ENCODE measurements at places on chromosomes 12 and 14. TPM values are rescaled to one million over a fixed set of nuclear protein-coding genes. Genes with fewer than 3 reads are reported as not detected.

The GPX2 gene
- not detected for total RNA-seq

The STXBP6 gene
- total RNA-seq, result 31.7 TPM

The STAC3 gene
- total RNA-seq, result 2.3 TPM

The PTPRO gene
- 1.4 TPM for total RNA-seq

The RNASE1 gene
- 280 TPM for total RNA-seq

The ASCL1 gene
- not detected for total RNA-seq

The A2ML1 gene
- total RNA-seq, result 0.74 TPM

The CLEC6A gene
- not detected for total RNA-seq

The KLRC2 gene
- not detected for total RNA-seq

DNA sequence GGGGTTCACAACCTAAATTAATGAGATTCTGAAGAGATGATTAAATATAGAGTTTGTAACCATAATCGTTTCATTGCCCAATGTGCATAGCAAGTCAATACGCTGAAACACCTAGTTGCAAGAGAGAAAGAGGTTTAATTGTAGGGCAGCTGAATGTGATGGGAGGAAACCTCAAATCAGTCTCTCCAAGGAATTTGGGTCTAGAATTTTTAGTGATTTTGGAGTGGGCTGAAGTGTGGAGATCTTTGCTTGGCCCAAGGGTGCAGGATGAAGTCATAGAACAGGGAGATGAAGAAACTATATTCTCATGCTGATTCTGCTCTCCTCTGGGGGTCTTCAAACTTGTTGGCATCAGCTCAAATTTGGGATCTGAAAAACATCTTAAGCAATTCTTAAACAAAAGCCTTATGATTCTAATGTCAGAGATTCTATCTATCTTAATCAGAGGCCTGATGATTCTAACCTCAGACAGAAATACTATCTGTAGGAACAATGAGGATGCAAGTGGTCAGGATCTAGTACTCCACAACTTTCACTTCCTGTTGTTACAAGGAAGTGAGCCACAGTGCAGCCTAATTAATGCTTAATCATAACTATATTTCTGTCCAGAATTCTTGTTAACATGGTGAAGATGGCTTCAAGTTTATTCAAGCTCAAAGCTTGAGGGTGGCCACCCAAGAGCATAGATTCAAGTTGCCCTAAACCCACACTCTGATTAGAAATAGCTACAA lies 80.2 kb upstream of the FUT8 start:
- DNase-seq, result no peak

- DNase-seq, result no peak
Observed at GRCh38 chr14:74474376-74474775, 18.7 kb downstream of the NPC2 start.

- DNase-seq, result no peak
Observed at GRCh38 chr14:69553252-69553651, 21.4 kb downstream of the CCDC177 start.

DNA sequence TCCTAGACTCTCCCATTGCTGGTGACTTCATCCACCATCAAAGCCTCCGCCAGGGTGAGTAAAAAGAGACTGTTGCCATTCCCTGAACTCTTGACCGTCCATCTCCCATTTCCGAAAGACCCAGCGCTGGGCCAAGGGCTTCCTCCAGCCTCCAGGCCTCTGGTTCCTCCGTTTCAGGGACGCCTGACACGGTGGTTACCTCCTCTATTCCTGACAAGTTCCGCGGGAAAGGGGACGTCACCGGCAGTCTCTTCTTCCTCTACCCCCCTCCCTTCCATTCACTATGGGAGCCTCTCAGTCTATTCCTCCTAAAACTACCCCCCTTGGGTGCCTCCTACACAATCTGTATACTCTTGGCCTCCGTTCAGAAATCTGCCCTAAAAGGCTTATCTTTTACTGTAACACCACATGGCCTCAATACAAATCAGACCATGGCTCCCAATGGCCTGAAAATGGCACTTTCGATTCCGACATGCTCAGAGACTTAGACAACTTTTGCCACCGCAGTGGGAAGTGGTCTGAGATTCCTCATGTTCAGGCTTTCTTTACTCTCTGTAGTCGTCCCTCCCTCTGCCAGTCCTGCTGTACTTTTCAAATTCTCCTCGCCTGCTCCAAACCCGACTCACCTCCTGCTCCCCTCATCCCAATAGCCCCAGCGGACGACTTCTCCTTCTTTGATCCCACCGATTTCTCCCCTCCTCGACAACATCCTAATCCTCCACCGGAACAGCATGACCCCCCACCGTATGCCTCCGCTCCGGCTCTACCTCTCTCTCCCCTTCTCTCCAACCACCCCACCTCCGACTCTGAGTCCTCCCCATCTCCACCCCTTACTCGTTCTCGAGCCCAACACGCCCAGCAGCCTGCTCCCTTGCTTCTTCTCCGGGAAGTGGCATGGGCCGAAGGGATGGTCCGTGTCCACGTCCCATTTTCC lies 70.4 kb downstream of the MOK start:
- no peak for DNase-seq

GRCh38 chr14:59055439-59056045 lies 132.9 kb upstream of the DAAM1 start:
- no peak for DNase-seq

DNA sequence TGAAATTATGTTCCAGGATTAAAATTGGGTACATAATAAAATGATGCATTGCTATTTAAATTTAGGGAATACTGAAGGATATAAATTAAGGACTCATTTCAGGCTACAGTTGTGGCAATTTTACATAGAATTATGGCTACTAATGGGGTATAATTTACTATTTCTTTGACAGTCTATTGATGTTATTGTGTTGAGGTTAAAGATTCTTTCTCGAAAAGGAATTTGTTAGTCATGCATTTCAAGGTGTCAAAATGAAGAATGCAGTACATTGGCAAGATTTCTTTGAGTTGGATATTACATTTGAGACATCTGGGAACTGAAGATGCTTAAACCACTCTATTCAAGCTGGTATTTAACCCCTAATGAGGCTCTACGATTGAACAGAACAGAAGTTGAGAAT lies 28.3 kb downstream of the SLC5A8 start:
- no peak for DNase-seq

- DNase-seq, result no peak
Observed at GRCh38 chr14:67068251-67068650, 121.0 kb upstream of the GARIN2 start.

GRCh38 chr14:104749111-104749649 lies 3.8 kb upstream of the SIVA1 start:
- DNase-seq, result peak; percentile 83

- no peak for DNase-seq
Observed at GRCh38 chr12:104719700-104720338, 238.3 kb downstream of the SLC41A2 start.

DNA sequence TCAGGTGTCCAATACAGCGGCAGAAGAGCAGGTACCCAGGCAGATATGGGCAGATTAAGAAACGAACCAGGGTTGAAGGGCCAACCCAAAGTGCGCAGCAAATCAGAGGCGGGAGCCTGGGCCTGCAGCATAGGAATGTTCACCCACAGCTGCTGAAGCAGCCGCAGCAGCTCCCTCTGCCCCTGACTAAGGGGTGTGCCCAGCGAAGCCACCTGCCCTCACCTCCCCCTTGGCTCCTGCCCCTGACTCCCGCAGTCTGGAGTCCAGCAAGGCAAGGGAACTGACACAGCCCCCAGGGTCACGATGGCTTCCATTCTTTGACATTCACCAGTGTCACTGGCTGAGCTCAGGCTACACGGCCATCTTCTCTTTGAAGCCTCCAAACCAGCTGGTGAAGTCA lies 27.3 kb upstream of the ZFP36L1 start:
- DNase-seq, result no peak

GRCh38 chr12:122743895-122744525 lies 8.6 kb upstream of the DENR start:
- no peak for DNase-seq

GRCh38 chr12:6766651-6767349 lies 637 bp downstream of the PTMS start:
- peak; percentile 94 for DNase-seq

GRCh38 chr14:105213361-105213760 lies 32.2 kb upstream of the NUDT14 start:
- peak; percentile 13 for DNase-seq

DNA sequence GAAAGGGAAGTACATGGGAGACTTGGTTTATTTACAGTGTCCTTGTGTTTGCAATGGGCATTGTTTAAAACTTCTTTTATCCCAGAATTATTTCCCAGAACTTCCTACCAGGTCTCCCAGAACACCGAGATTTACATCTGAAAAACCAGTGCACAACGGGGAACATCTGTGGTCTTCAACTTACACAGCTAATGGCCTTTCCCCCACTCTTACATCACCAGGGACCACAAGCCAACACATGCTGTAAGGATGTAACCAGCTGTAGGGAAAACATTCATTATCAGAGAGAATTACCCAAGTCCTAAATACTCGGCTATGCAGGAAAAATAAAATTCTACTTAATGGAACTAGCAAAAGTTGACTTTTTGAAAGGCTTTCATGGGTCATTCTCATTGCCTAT lies 267.6 kb downstream of the DUSP6 start:
- no peak for DNase-seq

DNA sequence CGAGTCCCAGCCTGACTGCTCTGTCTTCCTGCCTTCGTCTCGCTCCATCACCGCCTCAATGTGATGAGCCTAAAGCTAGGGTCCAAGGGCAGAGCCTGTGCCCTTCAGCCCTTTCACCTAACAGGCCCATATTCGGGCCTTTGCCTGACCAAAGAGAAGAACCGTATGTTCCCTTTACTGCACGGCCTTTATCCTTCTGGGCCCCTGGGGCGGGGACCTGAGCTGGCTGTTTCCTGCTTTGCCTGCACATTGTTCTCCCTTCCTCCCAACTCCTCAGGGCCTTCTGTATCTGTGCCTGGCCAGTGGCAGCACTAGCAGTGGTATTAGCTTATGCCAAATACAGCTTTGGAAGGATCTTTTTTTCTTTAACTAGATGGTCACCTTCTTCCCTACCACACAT lies 8.5 kb upstream of the MYL6B start:
- peak; percentile 82 for DNase-seq

- DNase-seq, result no peak
Observed at GRCh38 chr12:14824012-14824634, 10.1 kb upstream of the SMCO3 start.

DNA sequence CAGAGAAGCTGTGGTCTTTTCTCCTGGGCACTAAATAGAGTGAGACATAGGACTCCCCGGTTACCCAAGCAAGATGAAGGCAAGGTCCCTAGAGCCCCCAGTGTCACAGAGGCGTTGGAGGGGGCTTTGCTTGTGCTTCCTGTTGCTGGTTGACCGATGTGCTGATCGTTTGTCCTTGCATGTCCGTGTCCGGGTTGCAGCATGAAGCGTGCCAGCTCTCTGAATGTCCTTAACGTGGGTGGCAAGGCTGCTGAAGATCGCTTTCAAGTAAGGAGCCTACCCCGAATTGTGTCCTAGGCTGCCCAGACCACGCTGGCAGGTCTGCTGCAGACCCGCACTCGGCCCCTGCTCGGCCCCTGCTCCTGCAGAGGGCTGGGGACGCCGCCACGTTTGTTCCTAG lies 23.1 kb downstream of the XRCC3 start:
- peak; percentile 37 for DNase-seq

DNA sequence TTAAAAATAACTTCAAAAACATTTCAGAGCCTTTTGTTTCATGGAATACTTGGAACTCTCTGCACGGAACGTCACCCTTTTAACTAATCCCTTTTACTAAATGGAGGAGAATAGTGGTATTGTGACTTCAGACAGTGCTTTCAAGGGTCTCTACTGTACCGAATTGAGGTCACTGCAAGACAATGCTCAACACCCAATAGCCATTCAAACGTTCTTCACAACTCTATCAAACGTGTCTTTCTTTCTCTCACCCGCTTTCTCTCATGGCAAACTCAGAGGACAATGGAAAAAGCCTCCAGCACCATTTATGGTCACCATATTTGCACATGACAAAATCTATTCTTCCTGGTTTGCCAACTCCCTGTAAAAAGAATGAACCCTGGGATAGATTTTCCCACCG lies 132.1 kb upstream of the SOX5 start:
- no peak for DNase-seq

GRCh38 chr12:102182635-102183034 lies 15.0 kb downstream of the PMCH start:
- DNase-seq, result no peak

DNA sequence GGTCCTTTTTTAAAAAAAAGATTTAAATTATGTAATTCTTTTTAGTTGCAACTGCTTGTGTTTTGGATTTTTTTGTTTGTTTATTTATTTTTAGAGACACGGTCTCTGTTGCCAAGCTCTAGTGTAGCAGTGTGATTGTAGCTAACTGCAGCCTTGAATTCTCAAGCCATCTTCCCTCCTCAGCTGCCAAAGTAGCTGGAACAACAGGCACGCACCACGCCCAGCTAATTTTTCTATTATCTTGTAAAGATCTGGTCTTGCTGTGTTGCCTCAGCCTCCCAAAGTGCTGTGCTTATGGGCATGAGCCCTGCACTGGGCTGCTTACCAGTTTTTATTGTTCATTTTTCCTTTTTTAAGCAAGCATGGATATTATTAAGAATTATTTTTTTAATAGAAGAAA lies 10.6 kb upstream of the ART4 start:
- DNase-seq, result peak; percentile 58

GRCh38 chr14:103186909-103187586 lies 63.8 kb downstream of the TNFAIP2 start:
- no peak for DNase-seq

DNA sequence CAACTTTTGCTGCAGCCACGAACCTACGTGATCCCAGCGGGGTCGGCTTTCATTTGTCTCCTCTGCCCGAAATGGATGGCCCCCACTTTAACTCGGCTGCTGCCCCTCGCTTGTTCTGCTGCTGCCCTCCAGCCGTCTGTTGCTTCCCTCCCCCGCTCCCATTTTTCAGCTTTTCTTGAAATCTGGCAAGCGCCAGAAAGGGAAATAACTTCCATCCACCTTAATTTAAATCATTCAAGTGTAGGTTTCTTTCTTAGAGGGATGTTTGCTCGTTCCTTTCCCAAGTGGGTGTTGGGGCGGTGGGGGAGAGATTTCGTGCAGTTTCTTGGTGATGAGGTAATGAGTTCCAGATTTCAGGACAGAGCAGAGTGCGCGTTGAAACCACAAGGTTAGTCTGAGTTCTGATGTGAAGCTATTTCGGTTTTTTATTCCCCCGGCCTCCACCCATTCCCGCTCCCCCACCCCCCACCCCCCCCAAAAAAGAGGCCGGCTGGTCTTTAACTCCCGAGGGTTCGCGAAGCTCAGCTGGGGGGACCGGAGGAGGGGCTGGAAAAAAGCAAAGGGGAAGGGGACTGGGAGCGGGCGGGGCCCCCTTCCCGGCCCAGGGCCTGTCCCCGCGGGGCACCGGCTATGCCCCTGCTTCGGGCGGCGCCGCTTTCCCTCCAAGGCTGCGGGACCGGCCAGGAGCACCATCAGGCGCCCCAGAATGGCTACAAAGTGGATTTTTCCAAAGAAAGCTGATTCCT lies 2.2 kb upstream of the ZFP36L1 start:
- no peak for DNase-seq

DNA sequence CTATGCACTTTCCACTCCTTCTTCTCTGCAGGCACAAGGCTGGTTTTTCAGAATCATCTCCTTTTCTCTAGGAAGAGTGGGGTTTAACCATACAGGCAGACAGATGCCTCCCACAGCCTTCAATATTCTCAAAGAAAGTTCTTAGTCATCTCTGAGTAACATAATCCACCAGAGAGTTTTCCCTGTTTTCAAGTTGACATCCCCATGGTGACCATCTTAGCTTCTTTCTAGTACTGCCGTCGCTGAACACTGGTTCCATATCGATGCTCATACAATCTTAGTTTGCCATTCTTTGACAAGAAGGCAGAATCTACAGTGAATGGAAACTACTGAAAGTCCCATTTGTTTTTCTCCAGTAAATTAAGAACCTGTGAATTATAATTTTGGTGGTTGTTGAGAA lies 28.6 kb downstream of the TPH2 start:
- DNase-seq, result no peak
